ENCODE measurements at places on chromosomes 16 and 17.

GRCh38 chr16:2443555-2443954, 14.3 kb downstream of the CCNF start:
- DNase-seq, result no peak

DNA sequence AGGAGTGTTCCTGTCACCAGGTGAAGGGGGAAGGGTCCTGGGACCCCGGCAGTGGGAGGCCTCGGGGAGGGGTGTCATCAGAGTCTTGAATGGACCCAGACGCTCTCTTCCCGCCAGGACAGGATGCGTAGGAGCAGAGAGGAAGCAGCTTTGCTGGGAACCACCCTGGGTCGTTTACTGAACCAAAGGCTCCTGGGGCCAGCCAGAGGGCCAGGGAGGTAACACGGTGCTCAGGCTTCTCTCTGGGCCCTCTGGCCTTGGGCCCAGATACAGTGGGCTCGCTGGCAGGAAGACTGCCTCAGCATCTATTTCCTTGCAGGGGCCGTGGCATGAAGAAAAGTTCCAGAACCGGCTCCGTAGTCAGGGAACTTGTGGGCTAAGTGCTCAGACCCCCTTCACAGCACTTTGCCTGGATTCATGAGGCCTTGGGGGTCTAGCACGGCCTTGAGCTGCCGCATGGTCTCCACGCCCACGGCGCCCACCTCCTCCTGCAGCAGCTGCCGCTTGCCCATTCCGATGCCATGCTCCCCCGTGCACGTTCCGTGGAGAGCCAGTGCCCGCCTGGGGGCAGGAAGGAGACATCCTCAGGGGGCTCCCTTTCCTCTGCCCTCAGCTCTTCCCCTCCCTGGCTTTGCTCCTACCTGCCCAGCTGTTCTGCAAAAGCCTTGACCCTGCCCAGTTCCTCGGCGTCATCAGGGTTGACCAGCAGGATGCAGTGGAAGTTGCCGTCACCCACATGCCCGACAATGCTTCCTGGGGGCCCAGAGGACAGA, 4.4 kb downstream of the LDHD start:
- no peak for DNase-seq

DNA sequence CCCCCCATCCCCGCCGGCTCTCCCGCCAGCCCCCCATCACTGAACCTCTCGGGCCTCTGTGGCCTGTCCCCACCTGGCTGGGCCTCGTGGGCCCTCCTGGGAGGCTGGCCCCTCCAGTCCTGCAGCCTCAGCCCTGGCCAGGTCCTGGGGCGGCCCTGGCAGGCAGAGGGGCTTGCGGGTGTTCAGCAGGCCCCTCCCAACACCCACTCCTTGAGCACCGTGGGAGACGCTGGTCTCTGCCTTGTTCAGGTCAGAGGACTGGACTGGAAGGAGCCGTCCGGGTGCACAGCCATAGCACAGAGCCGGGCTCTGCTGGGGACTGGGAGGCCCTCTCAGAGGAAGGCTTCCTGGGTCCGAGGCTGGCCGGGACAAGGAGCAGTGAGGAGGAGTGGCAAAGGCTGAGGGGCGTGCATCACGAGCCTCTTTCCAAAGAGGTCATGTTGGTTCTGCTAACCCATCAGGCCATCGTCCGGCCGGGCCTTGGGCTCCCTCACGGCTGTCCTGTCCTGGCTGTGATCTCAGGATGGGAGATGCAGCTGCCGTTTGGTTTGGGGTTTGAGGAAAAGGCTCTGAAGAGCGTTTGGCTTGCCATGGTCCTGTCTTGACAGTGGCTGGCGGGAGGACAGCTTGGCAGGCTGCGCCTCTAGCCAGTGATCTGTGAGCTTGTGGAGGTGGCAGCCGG, 6.3 kb upstream of the PABPN1L start:
- no peak for DNase-seq

DNA sequence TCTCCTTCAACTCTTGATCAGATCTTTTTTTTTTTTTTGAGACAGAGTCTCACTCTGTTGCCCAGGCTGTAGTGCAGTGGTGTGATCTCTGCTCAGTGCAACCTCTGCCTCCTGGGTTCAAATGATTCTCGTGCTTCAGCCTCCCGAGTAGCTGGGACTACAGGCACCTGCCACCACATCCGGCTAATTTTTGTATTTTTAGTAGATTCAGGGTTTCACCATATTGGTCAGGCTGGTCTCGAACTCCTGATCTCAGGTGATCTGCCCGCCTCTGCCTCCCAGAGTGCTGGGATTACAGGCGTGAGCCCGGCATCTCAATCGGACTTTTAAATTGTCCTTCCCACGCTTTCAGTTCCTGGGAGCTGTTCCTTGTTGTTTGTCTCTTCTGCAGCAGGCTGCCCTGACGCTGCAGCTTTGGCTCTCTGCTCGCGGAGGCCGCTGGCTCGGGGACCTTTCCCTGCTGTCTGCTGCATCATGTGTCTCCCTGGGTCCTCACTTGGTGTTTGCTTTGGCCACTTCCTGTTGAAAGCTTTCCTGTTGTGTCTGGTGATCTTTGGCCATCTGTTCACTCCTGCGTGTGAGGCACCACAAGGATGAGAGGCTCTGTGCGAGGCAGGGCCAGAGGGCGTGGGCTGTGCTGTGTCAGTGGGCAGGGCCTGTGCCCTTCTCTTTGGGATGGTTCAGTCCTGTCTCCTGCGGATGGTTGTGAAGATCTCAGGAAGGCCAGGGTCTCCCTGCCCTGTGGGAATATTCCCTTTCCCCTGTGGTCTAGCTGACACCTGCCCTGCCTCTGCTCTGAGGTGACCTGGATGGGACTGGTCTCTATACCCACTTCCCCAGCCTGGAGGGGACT, 18.4 kb upstream of the CAPN15 start:
- DNase-seq, result no peak

DNA sequence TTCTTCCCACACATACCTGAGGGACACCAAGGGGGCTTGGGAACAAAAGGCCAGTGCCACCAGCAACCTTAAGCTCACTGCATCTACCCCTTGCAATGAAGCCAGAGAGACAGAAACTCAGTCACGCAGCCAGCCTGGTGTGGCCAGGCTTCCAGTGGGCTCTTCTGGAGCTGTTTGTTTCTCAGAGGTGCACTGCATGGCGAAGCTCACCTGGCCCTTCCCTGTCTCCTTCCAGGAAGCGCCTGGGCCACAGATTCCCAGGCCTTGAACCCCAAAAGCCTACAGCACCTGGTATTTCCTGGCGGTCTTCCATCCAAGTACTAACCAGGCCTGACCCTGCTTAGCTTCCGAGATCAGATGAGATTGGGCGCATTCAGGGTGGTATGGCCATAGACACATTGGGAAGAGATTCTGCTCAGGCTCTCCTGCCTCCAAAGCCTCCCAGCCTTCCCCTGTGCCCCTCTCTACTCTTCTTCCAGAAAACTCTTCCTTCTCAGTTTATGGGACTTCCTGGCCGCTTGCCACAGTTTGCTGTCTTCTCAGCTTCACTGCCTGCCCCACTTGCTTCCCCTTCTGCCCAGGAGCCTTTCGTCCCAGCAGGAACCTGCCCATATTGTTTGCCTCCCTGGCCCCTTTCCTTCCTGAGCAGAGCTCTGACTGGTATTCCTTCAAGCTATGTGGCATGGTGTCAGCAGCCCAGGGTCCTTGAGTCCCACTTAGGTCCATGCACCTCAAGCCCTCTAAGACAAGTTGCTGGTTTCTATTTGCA, 1.6 kb downstream of the CISD3 start:
- DNase-seq, result no peak

DNA sequence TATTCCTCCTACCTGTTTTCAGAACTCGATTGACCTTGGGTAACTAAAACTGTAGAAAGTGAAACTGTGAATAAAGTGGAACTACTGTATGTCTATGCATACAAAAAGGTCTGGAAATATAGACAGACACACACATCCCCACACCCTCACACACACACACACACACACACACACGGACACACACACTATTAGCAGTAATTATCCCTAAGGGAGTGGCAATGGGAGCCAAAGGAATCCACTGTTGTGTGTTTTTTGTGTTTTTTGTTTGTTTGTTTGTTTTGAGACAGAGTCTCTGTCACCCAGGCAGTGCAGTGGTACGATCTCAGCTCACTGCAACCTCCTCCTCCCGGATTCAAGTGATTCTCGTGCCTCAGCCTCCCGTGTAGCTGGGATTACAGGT, 26.6 kb upstream of the SRCIN1 start:
- DNase-seq, result no peak

DNA sequence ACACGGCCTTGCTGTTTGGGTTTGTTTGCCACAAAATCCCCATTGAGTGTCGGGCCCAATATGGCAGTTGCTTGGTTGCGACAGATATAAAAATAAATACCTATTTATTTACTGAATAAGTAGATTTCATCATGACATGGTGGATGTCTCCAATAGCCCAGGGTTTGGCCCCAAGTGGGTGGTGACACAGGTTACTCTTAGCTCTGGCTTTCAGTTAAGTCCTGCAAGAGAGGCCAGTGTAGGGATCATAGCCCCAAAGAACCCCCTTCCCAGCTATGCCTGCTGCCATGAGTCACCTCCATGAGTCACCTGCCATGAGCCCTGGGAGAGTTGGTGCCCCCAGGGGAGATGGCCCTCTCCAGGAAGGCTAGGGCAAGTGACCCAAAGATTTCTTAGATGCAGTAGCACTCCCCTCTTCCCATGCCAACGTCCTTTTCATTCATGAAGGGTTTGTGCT, 78.7 kb upstream of the LGALS9 start:
- no peak for DNase-seq

- no peak for DNase-seq
Observed at GRCh38 chr16:53061701-53062159, 6.9 kb downstream of the CHD9 start.

DNA sequence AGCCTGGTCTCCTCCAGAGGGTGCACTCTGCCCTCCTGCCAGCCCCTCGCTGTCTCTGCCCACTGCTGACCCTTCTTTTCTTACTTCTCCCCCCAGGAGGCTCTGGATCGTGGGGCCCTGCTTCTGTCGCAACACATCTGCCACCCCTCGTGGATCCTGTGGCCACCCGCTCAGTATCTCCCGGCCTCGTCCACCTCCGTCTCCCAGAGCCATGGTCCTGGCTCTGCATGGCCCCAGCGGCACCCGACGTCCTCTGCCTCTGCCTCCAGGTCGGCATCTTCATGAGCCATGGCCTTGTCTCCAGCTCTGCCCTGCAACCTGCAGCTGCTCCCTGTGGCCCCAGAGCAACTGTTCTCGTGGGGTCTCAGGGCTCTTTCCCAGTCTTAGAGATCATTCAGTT, 12.1 kb upstream of the ACSF3 start:
- no peak for DNase-seq

DNA sequence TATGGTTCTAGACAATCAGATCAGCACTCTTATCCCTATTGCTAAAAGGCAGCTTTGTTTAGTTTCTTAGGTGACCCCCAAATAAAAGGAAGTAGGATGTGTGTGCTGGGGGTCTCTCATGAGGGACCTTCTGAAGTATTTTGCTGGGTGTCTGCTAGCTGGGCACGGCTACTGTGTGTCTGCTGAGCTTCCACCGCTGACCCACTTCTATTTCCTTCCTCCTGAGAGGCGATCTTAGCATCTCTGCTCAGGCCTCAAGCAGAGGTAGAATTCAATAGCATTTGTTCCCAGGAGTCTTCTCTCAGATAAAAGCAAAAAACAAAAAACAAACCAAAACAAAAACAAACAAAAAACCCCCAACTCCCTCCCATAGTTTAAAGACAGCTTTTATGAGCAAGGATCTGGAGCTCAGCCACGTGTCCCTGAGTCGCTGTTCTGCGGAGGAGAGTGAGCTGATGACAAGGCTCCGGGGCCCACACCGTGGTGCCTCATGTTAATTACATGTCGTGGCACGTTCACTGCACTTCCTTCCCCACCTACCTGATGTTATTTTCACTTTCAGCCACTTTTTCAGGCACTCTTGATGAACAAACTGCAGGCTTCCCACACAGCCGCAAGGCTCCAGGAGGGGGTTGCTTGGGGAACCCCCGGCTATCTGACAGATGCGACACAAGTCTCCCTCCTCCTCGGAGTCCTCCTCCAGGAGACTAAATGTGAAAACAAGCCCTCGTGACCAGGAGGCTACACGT, 83.5 kb downstream of the MARCHF10 start:
- peak; percentile 70 for DNase-seq

DNA sequence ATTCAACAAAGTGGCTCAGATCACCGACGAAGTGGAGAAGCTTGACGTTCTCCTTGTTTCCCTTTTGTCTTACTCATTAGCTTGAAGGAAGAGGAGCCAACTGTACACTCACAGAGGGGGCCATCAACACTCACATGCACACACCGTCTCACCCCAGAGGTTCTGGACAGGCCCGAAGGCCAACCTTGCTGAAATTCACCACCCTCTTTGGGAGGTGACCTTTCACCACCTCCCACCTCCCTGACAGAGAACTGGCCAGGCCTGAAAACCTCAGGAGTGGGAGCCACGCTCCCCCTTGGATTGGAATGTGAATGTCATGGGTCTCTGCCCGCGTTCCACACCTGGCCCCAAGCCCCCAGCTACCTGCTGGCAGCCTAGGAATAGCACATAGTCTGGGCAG, 2.0 kb downstream of the DCXR start:
- DNase-seq, result no peak

- peak; percentile 40 for DNase-seq
Observed at GRCh38 chr17:45852535-45853297, 8.0 kb downstream of the SPPL2C start.

DNA sequence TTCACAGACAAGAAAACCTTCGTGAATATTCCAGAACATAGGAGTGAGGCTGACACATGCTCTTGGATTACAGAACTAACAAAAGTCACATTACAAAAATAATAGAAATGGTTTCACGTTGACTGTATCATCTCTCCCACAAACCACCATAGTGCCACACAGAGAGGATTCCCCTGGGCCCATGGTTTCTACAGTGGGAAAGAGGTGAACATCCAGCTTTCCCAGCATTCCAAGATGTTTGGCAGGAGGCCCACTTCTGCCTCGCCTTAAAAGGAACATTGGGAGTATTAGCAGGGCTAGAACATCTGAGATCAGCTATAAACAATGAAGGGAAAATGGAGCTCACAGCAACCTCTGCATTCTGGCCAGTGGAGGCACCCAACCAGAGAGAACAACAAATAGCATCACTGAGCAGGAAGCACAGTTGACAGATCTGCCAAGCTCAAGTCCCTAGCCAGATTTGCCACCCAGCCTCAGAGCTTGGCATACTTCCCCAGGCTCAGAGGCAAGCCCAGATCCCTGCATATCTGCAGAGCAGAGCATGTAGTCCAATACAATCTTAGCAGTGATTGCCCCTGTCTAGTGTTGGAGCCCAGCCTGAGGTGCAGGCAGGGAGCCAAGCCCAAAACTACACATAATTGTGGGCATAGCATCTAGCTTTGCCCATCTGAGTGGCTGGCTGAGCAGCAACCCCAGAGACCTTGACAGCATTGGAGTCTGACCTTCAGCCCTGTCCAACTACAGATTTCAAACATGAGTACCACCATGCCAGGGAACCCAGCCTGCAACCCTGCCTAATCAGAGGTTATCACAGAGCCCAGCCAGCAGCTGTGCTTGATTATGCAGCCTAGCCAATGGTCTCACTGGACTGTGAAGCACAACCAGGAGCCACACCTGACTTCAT, 260.4 kb downstream of the CEP112 start:
- no peak for DNase-seq

- no peak for DNase-seq
Observed at GRCh38 chr16:88379694-88380040, 3.1 kb upstream of the ZNF469 start.

DNA sequence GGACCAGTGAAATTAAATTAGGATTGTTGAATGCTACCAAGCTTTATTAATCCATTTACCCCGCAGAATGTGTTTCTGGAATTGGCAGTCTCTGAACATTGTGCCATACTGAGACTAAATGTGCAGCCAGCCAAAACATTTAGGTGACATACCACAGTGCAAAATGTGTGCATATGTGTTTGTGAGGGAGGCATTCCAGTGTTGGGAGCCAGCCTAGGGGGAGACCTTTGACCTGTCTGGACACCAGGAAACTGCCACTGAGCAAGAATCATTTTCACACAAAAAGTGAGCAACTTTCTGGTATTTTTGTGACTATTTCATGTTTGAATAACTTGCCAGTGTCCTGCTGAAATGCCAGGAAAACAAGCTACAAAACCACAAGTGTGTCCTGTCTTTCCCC, 64.7 kb upstream of the SLC12A3 start:
- DNase-seq, result no peak
